Ascending aorta (tissue), 2 donors: ENCODE measurements at places on chromosomes 5 and 9. TPM values are rescaled to one million over a fixed set of nuclear protein-coding genes. Genes with fewer than 3 reads are reported as not detected.

Gene SLC6A7
- not detected for total RNA-seq

Gene C9orf50
- not detected for total RNA-seq

Gene AHRR
- total RNA-seq = not detected

Gene FTMT
- total RNA-seq = not detected

Gene CYSRT1
- total RNA-seq = not detected

Gene SH3TC2
- 0.21 TPM for total RNA-seq

Gene NKD2
- total RNA-seq = 6.5 TPM

Gene C6
- 1.9 TPM for total RNA-seq

Gene EMB
- 6.4 TPM for total RNA-seq

Gene LCN15
- not detected for total RNA-seq

Gene ANKRD33B
- total RNA-seq = 7.2 TPM

Gene CHSY3
- total RNA-seq = 51.3 TPM

Gene SAPCD2
- 8.7 TPM for total RNA-seq

Gene FAM163B
- not detected for total RNA-seq

Gene SPINK13
- not detected for total RNA-seq

Gene PNPLA7
- 13.5 TPM for total RNA-seq

Gene FOXD4
- not detected for total RNA-seq
